ENCODE measurements at places on chromosomes 2 and 18. TPM values are rescaled to one million over a fixed set of nuclear protein-coding genes. Genes with fewer than 3 reads are reported as not detected.

The CCDC138 gene
- 12.0 TPM for total RNA-seq

The CCDC148 gene
- 5.1 TPM for total RNA-seq

The VWA3B gene
- total RNA-seq, result not detected

The IL1B gene
- total RNA-seq, result 15.5 TPM

The ST8SIA5 gene
- 0.02 TPM for total RNA-seq

The MROH2A gene
- 0.33 TPM for total RNA-seq

The SIX3 gene
- not detected for total RNA-seq

The CD28 gene
- not detected for total RNA-seq

All from Calu3 (cell line).